Suppressor macrophage treated with lipopolysaccharide for 4 hours (primary cell): ENCODE measurements at places on chromosomes 3 and 15.

- DNase-seq = no peak
These were observed 892.2 kb downstream of the SI start for GRCh38 chr3:164186095-164186494.

DNA sequence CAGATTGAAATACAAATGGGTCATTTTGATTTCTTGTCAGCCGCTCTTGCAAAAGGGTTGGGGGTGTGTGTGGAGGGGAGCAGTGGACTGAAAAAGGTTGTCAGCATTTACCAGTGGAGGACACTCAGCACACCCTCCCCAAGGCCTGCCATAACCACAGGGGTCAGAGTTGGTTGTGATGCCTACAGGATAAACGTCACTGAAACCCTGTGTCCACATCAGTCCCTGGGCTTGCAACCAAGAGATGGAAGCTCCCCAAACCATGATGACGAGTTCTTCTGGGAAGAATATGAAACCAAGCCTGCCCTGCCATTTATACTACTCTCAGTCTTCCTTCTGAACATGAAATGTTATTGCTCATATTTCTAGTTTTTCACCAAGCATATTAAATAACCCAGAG, 54.0 kb upstream of the UMPS start:
- DNase-seq = no peak

DNA sequence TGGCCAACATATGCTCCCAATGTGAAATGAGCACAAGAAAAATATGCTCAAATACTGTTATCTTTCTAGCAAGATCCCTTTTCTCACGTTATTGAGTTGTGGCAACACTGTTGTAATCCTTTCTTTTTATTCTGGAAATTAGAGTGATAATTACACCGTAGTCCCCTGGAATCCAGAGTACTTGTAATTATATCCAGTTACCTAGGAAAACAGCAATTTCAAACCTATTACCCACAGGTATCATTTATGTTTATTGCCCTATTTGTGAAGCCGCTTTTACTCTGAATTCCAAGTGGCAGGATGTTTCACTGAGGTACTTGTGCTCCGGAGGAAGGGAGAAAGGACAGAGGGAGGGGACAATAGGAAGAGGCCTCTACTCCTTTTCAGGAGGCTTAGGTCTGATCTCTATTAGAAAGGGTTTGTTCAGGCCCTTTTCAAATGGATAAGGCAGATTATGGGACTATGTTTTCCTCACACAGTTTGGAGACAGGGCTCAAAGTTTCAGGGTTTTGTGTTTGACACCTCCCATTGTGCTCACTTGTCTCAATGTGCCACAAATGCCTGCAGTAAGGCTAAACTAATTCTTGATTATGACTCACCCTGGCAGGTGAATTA, 646.6 kb downstream of the TUSC7 start:
- DNase-seq = no peak

DNA sequence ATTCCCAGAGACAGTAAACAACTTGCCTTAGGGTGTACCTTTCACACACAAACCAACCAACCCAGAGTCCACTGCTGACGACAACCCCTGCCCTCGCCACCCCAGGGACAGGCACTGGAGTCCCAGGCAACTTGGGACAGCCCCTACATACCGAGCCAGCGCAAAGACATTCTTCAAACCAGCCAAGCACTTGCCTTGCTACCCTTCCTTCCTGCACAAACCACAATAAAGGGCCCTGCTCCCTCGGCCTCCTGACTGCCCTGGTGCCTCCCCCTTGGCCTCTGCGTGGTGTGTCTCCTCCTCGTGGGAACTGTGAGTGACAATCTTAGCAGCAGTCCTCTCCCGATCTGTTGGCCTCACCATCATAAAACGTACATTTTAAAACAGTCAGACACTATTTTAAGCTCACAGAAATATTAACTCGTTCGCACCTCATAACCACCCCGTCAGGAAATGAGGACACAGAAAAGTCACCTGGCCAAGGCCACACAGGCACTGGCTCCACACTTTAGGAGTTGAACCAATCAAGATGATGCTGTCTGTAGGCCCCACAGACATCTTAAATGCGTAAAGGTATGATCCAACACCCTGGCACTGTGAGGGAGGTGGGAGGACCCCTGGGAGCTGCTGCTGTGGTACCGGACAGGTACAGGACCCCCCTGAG, 113.8 kb downstream of the ADCY5 start:
- DNase-seq = no peak

GRCh38 chr3:36784138-36784635, 19.8 kb upstream of the DCLK3 start:
- DNase-seq = no peak

GRCh38 chr15:100373120-100373896, 31.5 kb upstream of the ADAMTS17 start:
- DNase-seq = no peak

GRCh38 chr3:100024520-100025303, 89.6 kb downstream of the FILIP1L start:
- DNase-seq = no peak

DNA sequence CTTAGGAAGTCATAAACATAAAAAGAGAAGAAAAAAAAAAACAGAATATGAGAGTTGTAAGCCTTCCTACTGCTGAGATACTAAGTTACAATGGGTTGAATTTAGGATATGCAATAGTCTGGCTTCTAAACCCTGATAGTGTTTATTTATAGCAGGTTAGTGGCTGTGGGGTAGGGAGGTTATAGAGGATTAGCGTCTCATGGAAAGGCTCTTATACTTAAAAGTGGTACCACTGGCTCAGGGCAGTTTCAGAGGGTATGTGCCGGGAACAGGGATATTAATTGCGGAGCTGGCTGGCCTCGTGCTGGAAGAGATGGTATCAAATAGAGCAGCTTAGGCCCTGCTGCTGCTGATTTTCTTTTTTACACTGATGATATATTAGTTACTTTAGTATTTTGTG, 60.8 kb downstream of the PFN2 start:
- DNase-seq = no peak

- DNase-seq = peak; percentile 65
These were observed 26.1 kb upstream of the MGA start for GRCh38 chr15:41634072-41634626.

DNA sequence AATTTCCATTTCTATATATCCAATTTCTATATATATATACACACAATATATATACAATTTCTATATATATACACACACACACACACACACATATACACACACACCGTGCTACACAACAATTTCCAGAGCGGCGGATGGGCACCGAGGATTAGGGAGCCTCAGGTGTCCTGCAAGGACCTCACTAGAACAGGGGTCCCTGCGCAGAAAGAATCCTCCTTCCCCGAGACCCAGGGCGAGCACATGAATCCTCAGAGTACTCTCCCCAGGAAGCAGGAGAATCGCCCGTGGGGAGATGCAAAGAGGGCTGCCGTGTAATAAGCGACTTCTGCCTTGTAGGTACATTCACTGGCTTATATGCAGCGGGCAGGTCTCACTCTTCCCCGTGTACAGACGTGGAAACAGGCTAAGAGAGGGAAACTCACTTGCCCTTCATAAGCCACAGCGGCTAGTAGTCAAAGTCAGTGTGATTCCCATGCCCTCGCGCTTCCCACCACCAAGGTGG, 467 bp downstream of the PIF1 start:
- DNase-seq = no peak

DNA sequence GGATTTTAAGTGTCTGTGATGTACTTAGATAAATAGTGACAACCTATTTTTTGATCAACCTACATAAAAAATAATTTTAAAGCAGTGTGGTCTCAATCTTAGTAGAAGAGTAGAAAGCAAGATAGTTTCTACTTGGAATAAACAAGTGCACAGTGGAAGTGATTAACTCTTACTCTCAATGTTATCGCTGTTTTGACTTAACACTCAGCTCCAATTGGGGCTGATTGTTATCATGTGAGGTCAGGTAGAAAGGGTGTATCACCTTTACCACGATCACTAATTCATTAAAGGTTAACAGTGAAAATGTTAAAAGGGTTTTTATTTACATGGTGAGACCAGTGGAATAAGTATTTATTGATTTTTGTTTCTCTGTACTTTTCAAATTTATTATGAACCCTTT, 22.4 kb upstream of the APH1B start:
- DNase-seq = no peak

DNA sequence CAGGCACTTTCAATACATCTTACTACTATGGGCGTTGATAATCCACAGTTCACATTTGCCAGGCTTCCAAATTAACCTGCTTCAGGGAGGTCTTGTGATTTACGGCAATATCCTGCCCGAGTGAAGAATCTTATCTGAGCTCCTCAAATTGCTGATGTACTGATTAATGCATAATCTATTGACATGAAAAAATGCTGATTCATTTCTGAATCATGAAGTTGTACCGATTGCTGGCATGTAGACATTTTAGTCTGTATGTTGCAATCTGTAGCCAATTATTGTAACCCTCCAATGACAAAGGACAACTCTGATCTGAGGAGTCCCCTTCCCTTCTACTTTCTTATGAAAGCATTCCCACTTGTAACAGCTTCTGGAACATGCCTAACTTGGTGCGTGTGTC, 97.2 kb downstream of the SEC22A start:
- no peak for DNase-seq

DNA sequence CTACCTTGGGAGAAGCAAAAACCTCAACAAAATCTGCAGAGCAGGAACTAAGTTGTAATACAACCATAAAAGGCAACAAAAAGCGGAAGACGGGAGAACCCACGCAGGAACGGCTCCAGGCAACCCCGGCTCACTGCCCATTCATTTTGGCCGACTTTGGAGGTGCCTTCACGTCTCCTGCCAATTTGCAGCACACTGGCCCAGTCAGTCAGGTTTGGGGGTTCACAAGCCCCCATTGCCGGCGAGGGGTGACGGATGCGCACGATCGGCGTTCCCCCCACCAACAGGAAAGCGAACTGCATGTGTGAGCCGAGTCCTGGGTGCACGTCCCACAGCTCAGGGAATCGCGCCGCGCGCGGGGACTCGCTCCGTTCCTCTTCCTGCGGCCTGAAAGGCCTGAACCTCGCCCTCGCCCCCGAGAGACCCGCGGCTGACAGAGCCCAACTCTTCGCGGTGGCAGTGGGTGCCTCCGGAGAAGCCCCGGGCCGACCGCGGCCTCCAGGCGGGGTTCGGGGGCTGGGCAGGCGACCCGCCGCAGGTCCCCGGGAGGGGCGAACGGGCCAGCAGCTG, 463 bp downstream of the TERC start:
- peak; percentile 71 for DNase-seq

DNA sequence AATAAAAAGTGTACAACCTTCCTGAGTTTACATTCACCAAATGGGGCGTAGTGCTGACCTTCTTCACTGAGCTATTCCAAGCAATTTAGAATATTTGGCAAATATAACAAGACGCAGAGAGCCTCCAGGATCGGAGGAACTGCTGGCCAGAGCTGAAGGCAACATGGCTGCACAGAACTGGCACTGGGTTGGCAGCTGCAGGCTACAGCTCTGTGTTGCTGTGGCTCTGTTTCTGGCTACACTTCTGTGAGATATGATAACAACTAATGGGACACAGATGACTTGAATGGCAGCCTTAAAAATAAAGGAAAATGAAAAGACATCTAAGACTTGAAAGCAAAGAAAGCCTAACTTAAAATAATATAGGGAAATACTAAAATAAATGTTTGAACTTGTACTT, 10.8 kb upstream of the SLC6A20 start:
- no peak for DNase-seq

DNA sequence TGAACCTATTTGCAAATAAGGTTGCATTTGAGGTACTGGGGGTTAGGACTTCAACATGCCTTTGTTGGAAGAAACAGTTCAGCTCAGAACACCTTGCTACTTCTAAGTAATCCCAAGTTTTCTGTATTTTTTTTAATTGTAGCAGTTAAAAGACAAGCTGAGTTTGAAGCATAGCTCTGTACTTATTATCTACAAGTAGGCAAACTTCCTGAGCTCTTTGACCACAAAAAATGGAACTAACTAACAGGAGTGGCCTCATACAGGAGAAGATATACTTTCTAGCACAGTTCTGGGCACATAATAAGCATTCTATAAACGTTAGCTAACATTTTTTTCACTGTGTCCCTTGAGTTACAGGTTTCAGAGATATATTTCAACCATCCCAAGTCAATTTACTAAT, 159.2 kb downstream of the CHST2 start:
- no peak for DNase-seq

- DNase-seq = no peak
These were observed 72.3 kb upstream of the LRIG1 start for GRCh38 chr3:66572938-66573710.

- no peak for DNase-seq
These were observed 7.6 kb downstream of the KLHL40 start for GRCh38 chr3:42692667-42693529.

GRCh38 chr3:51949121-51949520, 6.1 kb upstream of the GPR62 start:
- DNase-seq = no peak

DNA sequence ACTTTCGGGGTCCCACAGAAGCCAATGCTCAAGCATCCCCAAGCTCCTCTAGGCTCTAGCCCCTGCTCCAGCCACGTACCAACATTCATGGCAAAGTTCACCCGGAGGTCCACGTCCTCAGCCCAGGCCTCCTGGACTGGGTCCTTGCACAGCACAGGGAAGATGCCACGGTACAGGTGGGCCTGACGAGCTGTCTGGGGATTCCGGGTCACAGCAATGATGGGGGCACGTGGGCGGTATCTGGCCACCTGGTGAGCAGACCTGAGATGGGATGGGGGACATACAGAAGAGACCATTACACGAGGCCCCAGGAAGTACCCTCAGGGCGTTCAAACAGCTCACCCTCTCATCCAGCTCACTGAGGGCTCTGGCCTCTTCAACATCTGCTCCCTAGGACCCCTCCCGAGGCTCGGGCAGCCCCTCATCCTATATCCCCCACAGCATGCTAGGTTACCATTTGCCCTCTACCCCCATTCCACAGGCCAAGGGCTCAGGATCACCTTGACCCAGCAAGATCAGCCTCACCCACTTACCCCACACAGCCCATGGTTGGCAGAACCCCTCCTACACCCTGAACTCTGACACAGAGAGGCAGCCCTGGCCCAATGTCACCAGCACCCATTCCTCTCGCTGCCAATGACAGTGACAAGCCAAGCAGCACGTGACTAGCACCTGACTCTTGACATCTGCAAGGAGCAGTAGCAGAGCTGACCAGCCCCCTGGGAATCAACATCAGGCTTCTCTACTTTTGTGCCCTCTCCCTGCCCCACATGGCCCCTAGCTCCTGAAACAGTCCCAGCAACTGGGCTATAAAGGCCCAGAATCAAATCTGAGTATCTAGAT, 3.0 kb upstream of the GRAMD2A start:
- DNase-seq = no peak

DNA sequence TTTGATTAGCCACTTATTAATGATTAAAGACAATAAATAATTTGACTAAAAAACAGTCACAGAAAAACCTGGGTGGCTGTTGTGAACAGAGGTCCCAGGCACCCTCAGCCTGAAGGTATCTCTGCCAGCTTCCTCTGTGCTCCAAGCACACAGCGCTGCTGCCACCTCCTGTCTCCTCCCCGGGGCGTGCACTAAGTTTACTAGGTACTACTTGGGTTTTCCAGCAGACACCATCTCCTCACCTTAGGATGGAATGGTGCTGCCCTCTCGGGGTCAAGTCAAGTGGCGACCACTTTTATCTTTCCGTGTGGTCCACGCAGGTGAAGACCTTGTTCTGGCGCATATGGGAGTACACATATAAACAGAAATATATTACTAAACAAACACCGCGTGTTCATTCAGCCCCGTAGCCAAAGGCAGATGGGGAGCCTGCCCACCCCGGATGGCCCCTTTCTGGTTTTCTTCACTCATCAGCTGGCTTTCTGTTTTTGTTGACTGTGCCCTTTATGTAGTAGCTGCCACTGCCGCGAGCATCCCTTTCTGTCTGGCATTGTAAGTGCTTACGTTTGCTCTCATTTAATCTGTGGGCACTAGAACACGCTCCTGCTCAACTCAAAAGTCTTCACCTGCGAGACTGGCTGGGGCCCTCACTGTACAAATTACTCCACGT, 128.0 kb downstream of the LRIG1 start:
- DNase-seq = no peak
